DMS153 (cell line): ENCODE measurements at places on chromosomes 3 and 15.

DNA sequence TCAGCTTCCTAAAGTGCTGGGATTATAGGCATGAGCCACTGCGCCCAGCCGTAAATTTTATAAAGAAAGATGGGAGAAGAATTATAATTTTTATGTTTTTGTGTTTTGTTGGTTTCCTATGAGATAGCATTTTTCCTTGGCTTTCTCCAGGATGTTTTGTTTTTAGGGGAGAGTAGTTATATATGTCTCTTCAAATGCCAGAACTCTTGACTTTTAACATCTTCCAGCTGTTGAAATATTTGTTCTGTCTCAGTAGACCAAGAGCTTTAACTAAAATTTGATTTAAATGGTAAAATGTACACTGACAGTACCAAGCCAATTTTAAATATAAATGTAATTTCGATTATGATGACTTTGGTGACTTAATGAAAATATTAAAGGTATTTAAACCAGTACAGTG lies 96.8 kb downstream of the DHX36 start:
- DNase-seq = no peak

DNA sequence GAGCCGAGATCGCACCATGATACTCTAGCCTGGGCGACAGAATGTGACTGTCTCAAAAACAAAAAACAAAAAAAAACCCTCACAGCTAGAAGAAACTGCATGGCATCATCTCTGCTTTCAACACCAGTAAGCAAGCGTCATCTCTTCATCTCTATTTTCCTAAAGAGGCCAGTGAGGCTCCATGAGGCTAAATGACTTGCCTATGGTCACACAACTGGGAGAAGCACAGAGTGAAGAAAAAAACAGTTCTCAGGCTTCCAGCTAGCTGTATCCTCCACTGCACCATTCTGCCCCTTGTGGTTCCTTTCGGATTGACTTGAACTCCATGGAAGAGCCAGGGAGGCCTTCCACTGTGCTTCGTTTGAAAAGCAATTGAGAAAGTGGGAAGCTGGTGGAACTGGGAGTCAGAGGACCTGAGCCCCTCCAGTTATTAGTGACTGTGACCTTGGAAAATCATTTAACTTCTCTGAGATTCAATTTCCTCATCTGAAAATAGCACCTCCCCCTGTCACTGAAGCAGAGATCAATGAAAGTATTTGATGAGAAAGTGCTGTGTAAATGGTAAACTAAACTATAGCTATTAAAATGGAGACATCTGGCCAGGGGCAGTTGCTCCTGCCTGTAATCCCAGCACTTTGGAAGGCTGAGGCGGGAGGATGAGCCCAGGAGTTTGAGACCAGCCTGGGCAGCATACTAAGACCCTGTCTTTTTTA lies 32.1 kb upstream of the DENND4A start:
- peak; percentile 18 for DNase-seq

DNA sequence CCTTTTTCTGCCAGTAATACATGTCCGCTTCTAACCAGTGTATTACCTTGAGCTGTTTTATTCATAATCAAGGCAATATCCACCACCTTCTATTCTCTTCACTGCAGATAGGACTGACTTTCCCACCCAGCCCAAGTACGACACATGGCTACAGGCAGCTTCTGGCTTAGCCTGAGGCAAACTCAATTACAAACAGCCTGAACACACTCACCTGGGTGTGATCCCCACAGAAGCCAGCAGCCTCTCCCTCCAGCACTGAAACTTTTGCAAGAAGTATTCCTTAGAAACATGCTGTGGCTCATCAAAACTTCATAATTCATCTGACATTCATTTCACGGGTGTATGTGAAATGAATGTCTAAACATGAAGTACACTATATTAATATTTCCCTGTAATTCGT lies 13.5 kb upstream of the KCNMB3 start:
- DNase-seq = no peak

DNA sequence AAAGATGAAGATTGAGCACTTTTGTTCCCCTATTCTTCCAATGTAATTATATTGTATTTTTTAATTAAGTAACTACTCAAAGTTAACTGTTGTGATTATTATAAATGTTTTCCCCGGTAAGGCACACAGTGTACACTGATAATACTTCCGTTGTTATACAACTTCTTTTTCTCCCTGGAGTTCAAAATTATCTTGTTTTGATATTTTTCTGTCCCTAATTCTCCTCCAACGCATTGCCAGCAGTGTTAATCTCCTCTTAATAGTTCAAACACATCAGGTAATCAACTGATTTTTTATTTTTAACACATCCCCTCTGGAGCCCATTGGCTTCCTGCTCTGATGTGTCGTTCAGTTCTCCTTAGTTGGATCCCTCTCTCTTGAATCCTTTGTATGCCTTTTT lies 32.3 kb upstream of the MFSD1 start:
- DNase-seq = no peak

- DNase-seq = no peak
Observed at GRCh38 chr3:89622063-89622700, 514.8 kb downstream of the EPHA3 start.

- DNase-seq = no peak
Observed at GRCh38 chr3:68306571-68306970, 625.8 kb downstream of the TAFA4 start.

GRCh38 chr3:39524107-39524506 lies 56.6 kb downstream of the MOBP start:
- no peak for DNase-seq

DNA sequence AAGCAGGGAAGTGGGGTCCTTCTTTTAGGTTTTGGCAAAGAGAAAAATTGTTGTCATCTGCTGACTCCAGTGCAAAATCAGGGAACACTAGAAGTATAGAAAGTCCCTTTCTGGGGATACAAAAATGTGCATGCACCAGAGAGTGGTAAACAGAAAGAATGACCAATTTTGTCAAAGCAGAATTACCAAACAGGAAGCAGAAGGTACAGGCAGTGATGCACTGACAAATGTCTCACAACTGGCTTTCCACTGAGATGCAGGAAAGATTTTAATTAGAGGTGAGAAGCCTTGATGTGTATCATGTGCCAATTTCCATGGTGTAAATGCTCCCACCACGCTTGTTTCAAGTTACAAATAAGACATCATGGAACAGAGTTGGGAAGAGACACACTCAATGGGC lies 66.0 kb downstream of the TRIM69 start:
- DNase-seq = no peak

DNA sequence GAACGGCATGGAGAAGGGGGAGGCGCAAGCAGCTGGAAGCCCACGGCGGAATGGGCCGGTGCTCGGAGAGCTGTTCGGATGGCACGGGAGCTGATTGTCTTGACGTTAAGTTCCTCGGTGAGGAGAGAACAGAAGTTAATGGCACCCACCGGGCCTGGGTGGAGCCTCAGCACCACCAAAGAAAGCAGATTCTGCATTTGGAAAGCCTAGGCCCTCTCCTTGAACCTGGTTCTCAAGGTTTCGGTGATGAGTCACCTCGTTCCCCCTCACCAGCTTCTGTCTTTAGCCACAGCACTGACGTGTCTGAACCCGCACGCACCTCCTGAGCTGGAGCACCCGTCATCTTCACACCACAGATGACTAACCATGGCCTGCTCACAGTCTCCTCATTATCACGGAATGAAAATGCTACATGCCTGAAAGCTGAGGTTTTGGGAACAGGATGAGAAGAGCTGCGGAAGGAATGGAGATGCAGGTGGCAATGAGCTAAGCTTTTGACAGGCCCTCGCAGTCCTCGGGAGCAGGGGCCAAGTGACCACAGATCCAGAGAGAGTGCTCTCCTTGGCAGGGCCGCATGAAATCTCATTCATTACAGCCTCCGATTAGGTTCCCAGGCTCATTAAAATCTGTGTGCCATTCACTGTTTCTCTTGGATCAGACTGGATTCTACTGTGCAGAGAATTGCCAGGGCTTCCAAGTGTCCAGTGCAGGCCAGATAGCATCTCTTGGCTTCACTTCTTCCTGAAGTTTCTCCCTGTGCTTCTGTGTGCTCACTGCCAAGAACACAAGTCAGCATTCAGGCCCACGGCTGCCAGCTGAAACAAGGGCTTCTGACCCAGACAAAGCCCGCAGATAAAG lies 96.3 kb upstream of the DLG1 start:
- no peak for DNase-seq

- DNase-seq = no peak
Observed at GRCh38 chr15:49458145-49458544, 35.1 kb downstream of the FGF7 start.

DNA sequence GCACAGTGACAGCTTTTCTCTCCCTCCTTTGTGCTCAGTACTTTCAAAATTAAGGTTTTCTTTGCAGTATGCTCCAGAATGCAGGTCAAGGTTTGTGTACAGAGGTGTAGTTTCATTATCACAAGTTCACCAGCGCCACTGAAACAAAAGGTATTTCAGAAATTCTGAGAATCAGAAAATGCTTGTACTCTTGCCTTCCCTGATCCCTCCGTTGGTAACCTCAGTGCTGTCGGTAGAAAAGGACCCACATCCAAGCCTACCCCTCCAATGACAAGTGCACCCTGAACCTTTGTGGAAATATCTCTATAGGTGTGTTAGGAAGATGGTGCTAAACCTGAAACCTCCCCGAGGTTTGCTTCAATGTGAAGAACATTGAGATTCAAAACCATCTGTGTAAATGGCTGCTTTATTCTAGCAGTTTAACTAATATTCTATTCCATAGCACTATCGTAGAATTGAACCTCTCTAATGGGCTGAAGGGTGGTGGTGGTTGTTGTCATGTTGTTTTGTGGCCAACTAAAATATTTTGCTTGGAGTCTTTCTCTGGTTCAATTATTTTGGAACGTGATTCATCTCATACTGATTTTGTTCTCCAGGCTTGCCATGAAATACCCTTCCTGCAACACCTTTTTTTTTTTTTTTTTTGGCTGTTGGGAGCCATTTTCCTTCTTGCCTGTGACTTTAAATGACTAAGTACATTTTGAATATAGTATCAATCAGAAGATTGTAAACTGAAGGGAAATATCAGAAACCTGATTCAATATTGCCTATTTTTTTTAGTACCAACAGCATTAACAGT lies 20.7 kb downstream of the ZBTB38 start:
- DNase-seq = no peak

- DNase-seq = no peak
Observed at GRCh38 chr15:85582131-85583079, 202.0 kb downstream of the AKAP13 start.

DNA sequence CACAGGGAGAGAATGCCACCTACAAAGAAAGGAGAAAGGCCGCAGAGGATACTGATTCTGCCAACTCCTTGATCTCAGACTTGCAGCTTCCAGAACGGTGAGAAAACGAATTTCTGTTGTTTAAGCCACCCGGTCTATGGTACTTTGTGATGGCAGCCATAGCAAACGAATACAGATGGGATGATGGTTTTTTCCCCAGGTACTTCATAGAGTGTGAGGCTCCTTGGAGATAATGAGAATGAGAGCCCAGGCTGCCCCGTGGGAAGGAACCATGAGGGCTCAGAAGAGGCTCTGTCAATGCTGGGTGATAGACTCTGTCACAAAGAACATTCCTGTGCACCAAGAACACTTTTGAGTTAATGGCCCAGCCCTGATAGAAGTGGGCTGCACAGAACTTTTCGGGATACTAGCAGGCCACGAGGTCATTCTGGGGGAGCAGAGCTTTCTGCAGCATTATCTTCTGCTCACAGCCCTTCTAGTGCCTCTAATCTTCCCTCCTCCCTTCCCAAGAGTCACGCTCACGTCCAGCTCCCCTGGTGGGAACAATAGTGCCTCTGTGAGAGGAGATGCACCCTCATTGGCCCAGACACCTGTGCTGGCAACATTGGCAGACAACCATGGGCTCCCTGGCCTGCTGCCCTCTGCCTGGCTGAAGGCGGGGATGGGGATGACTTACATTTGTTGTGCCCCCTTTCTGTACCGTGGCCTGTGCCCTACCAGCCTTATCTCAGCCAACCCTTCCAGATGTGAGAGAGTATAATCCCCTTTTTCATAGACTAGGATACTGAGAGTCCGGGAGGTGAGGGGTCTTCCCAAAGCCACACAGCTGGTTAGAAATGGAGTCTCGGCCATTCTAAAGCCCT lies 5.2 kb upstream of the RLBP1 start:
- no peak for DNase-seq

DNA sequence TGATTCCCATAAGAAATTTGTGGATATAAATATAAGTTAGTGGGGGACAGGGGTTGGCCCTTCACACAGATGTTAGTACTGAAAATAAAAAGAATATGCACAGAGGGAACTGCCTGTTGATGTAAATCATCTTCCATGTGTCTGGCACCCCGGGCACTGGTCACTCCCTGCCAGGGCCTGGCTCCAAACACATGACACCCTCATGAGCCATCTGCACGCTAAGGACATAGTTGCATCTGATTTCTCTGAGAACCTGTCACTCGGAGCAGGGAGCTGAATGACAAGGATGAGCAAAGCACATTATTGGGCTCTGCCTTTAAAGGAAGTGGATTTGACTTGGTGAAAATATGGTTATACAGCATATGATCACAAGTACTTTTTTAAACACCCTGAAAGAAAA lies 66.2 kb upstream of the TSC22D2 start:
- DNase-seq = no peak

DNA sequence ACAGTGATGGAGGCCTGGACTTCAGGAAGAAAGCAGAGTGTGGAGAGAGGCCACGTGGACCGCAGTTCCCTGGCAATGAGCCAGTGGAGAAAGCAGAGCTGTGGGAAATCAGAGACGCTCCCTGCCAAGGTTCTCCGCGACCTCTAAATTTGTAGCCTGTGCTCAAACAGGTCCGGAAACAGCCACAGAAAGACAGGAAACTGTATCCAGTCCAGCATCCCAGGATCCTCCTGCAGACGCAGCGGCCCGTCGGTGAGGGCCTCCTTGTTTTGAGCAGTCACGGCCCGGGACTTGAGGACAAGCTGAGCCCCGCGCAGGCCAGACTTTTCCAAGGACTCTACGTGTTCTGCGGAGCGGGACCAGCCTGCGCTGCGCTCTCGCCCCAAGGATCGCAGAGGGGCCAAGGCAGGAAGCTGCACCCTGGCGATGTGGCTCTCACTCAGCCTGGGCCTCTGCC lies 22.3 kb downstream of the RPSA start:
- DNase-seq = peak; percentile 31

DNA sequence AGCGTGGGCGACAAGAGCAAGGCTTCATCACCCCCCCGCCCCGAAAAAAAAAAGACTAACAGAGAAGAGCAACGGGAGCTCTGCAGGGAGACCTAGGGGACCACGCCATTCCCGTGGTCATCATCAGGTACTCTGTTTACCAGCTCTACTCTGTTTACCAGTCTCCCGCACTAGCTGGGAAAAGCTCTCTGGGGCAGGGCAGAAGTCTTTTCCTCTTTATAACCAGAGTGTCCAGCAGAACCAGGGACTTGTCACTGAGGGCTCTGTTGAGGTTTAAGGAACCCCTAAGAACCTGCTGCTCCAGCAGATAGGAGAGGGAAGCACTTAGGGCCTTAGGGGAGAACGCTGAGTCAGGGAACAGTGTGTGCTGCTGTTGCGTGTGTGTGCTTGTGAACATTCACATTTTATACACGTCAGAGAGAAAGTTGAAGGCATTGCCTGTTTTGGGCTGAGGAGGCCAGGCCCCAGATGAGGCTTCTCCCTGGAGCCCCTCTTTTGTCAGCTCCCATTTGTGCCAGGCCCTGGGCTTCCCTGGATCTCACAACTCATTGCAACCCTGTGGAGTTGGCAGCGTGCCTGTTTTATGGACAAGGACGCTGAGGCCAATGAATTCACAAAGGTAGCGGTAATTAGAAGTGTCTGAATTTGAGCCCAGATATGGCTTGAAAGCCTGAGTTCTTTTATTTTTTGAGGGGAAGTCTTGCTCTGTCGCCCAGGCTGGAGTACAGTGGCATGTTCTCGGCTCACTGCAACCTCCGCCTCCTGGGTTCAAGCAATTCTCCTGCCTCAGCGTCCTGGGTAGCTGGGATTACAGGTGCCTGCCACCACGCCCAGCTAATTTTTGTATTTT lies 24.2 kb upstream of the ERICH6 start:
- DNase-seq = peak; percentile 26

GRCh38 chr3:89577637-89578530 lies 470.5 kb downstream of the EPHA3 start:
- DNase-seq = peak; percentile 2
